Germinal center (tissue), 1 donor: ENCODE measurements at places on chromosomes 2 and 18.

DNA sequence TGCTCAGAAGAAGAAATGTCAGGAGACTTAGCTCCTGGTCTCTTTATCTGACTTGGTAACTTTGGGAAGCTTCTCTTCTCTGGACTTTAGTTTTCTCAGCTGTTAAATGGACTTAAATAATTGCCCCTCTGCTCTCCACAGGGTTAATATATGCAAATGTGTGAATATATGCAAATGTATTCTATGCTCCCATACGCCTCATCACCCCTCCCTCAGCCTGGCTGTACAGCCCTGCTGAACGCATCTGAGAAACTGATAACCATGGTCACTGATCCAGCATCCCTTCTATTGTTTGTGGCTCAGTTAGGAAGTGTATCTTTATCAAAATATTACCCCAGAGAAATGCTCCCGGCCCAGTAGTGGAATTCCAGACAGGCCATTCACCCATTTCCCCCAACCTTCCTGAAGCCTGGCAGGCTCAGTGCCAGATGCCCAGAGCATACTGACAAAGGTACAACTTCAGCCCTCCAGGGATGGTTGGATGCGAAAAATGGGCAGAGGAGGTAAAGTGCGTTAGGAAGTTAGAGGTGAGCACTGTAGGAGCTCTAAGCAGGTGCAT is 103.4 kb downstream of the DYSF start:
- DNase-seq = no peak

GRCh38 chr18:39587586-39587985 is 2022.0 kb upstream of the CELF4 start:
- DNase-seq = no peak

GRCh38 chr2:43302182-43302960 is 76.0 kb upstream of the ZFP36L2 start:
- DNase-seq = no peak

GRCh38 chr2:7666596-7667259 is 749.5 kb downstream of the RNF144A start:
- no peak for DNase-seq
